ENCODE measurements at places on chromosomes 13 and 19.

- DNase-seq: peak; percentile 73
These were observed 977 bp downstream of the IRGQ start for GRCh38 chr19:43594710-43595604.

DNA sequence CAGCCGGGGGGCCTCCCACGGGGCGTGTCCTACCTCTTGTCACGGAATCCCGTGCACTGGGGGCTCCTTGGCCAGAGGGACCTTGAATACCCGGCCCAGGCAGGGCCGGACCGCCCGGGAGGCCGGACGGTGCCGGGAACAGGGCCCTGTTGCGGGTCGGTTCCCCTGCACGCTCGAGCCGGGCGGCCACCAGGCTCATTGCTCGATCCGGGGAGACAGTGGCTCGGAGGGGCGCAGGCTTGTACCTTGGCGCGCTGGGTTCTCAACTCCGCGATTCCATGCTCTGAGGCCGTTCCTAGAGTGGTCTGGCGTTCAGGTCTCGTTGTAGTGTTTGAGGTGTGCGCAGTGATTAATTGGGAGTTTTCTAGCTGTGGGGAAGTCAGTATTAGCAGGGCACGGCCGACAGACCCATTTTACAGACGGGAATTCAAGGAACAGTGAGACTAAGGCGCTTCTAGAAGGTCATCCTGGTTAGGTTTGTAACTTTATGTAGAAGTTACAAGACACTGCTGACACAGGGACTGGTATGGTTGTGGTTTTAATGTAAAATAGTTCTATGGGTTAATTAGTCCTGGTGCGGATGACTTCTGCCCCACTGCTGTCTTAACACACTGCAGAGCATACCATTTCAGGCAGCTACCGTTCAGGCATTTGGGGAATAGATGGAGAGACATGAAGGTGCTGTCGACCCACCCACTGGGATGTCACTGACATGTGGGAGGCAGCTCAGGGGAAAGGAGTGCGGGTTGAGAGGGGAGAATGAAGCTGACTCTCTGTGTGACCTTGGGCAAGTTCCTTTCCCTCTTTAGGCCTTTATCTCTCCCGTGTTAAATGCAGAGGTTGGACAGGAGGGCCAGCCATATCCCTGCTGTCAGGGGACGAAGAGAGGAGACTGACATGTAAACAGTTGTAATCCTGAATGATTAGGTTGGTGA is 592 bp downstream of the CLPTM1 start:
- DNase-seq: no peak

DNA sequence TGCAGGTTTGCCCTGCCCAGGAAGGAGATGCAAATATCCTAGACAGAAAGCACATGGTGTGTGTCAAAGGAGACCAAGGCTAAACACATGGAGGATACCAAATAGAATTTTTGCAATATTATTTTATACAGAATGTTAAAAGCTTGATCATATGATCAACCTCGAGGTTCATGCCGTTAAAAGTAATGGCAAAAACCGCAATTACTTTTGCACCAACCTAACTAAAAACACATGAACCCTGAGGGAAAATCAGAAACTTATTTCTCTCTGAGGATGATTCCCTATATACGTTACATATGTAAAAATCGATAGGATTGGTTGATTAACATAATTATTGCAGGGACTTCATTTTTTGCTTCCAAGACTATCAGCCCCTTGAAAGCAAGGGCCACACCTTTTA is 88.1 kb downstream of the MZT1 start:
- DNase-seq: no peak

DNA sequence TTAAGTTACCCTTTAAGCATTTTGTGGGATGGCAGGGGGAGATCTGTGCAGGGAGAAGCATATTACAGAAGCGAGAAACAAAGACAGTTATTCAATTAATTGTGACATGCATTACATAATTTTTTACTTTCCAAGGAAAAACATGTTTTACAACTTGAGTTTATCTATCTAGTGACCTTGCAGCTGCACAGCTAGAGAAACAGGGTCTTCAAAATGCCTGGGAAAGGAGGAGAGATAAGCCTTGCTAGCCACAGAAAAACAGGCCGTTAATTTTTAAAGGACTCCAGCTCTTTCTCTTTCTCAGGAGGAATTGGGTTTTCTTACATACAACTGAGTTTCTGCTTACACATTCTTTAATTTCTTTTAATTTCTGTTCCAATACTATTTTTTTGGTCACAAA is 14.8 kb upstream of the ZNF431 start:
- DNase-seq: no peak

- DNase-seq: no peak
These were observed 220.7 kb upstream of the MIR17HG start for GRCh38 chr13:91126806-91127205.

GRCh38 chr13:94706843-94707399 is 5.4 kb downstream of the SOX21 start:
- no peak for DNase-seq

DNA sequence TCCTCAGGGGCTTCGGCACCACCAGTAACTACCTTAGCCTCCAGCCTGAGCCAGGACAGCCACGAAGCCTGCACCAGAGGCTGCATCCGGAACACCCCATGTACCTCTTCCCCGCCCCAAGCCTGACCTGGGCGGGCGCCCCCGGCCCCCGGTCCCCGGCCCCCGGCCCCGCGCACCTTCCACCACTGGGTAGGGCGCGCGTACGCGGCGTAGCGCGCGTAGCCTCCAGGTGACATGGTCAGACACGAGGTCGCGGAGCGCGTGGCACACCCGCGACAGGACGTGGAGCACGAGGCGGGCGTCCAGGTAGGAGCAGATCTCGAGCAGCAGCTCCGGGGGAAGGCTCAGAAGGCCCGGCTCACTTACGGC is 450 bp downstream of the FBXW9 start:
- no peak for DNase-seq

- DNase-seq: no peak
These were observed 134.5 kb downstream of the PCDH9 start for GRCh38 chr13:67095621-67096020.

DNA sequence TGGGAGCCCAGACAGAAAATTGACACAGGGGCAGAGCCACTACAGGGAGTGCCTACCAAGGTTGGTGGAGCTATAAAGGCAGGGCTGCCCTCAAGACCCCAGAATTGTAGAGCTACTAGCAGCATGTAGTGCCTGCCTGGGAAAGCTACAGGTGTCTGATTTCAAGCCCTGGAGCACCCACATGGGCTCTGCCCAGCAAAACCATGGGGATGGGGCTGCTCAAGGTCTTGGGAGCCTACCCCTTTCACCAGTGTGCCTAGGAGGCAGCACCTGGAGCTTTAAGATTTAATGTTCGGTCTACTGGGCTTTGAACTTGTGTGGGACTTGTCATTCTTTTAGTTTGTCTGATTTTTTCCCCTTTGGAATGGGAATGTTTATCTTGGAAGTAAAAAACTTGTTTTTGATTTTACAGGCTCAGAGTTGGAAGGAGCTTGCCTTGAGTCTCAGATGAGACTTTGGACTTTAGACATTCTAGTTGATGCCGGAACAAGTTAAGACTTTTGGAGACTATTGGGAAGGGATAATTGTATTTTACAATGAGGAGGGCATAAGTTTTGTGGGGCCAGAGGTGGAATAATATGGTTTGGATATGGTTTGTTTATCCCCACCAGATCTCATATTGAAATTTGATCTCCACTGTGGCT is 45.1 kb downstream of the ALOX5AP start:
- no peak for DNase-seq

GRCh38 chr13:98856983-98857382 is 104.5 kb upstream of the SLC15A1 start:
- no peak for DNase-seq

- no peak for DNase-seq
These were observed 43.6 kb downstream of the DOCK9 start for GRCh38 chr13:98934243-98934642.

- DNase-seq: no peak
These were observed 8.8 kb downstream of the PPP2R1A start for GRCh38 chr19:52198678-52199077.

GRCh38 chr13:46352805-46353204 is 34.2 kb downstream of the RUBCNL start:
- DNase-seq: no peak

- DNase-seq: no peak
These were observed 67.5 kb upstream of the ATP12A start for GRCh38 chr13:24612726-24613125.

DNA sequence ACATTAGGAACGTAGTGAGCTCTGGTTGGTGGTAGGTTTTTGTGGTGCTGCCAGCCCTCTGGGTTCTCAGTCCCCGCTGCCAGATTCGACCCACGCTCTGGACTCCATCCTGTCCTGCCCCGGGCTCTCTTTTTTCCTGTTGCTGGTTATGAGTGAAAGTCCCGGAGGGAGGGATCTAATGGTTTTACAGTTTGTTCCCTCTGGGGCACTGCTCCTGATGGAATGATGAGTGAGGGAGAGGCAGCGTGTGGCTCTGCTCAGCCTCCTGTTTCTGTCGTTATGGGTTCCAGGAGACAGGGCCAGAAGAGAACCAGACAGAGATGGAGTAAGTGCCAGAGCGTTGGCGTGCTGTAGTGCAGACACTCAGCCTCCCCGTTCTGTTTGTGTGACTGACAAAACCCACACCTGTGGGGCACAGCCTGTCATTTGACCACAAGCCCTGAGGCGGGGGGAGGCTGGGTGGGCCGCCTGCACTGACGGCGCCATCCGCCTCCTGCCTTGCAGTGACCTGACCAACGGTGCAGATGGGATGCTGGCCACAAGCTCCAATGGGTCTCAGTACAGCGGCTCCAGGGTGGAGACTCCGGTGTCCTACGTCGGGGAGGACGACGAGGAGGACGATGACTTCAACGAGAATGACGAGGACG is 18.3 kb downstream of the ATP4B start:
- DNase-seq: no peak

DNA sequence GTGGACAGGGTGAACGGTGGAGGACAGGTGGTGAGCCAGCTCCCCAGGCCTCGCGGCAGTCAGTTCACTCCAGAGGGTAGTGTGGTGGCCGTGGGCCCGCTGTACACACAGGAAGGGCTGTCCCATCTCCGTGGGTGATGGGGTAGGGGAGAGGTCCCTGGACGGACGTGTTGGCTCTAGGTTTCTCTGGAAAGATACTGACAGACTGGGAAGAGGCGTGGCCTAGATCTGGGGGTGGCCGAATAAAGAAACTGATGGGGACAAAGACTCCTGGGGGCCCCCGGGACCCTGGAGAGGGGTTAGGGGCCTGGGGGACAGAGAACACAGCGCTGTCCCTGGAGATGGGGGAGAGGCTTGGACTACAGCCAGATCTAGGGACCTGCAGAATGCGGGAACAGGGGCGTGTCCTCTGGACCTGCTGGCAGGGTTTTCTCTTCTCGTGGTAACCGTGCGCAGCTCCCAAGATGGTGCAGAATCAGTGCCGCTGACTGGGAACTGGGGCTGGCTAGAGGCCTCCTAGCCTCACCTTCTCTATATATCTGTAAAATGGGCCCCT is 4.0 kb upstream of the PRAM1 start:
- DNase-seq: no peak

DNA sequence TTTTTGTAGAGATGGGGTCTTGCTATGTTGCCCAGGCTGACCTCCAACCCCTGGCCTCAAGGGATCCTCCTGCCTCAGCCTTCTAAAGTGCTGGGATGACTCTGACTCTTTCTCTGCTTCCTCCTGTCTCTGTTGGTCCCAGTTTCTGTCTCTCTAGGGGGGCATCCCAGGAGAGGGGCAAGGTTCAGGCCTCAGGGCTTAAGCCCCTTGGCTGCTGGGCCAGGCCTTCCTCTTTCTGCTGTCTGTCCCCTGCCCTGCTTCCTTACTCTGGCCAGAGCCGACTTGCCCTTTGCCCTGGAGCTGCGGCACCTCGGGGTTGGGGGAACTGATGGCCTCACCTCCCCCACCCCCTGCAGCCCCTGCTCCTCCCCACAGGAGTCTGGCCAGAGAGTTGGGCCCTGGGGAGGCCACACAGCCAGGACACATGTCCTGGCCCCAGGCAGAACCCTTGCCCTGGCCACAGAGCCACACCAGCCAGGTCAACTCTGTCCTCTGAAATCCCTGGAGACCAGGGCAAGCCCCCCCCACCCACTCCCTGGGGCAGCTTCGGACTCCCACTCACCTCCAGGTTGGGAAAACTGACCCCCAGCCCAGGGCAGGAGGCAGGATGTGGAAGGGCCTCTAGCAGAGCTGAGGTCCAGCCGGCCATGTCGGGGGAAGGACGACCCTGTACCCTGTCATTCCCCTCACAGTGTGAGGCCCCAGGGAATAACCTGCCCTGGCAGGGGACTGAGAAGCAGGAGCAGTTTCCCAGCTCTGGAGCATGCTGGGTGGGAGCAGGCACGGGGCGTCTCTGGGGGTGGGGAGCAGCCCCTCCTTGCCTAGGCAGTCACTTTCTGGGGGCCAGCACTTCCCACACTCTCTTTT is 23.7 kb downstream of the CEBPA start:
- no peak for DNase-seq

DNA sequence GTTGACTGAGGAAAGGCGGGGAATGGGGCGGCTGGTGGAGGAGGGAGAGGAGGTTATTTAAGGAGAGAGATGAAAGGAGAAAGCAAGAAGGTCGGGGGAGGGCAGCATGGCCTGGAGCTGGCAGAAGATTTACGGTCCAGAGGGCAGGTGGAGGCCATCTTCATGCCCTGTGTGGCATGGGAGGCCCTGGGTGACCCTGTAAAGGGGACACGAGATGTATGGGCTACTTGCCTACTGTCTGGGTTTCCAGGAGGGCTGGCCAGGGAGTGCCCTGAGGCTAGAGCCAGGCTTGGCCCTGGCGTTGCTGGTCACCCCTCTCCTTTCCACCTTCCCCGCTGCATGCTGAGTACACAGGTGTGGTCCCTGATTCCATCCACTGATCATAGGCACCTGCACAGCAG is 6.1 kb downstream of the WTIP start:
- no peak for DNase-seq

- no peak for DNase-seq
These were observed 359.3 kb upstream of the PCDH20 start for GRCh38 chr13:61774903-61775302.

- DNase-seq: no peak
These were observed 57.8 kb downstream of the COG3 start for GRCh38 chr13:45522571-45522970.

- peak; percentile 36 for DNase-seq
These were observed 7.7 kb downstream of the TECR start for GRCh38 chr19:14536926-14537692.

GRCh38 chr19:52527956-52528351 is 486 bp downstream of the ZNF808 start:
- no peak for DNase-seq

DNA sequence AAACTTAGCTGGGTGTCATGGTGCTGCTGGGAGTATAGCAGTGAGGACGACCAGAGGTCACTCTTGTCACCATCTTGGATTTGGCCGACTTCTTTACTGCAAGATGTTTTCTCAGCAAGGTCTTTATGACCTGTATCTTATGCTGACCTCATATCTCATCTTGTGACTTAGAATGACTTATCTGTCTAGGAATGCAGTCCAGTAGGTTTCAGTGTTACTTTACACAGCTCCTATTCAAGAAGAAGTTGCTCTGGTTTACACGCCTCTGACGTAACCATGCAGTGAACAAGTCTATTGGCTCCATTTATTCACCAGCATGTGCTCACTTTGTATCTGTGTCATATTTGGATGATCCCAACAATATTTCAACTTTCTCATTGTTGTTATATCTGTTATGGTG is 26.7 kb downstream of the ZNF850 start:
- DNase-seq: no peak

All from activated T-cell treated with anti-CD3 and anti-CD28 coated beads for 48 hours (primary cell).